Renal cortical epithelial cell (primary cell): ENCODE measurements at places on chromosomes 2 and 18. TPM values are rescaled to one million over a fixed set of nuclear protein-coding genes. Genes with fewer than 3 reads are reported as not detected.

- DNase-seq: peak; percentile 35
These were observed 124.2 kb downstream of the OLA1 start for GRCh38 chr2:174124181-174124580.

DNA sequence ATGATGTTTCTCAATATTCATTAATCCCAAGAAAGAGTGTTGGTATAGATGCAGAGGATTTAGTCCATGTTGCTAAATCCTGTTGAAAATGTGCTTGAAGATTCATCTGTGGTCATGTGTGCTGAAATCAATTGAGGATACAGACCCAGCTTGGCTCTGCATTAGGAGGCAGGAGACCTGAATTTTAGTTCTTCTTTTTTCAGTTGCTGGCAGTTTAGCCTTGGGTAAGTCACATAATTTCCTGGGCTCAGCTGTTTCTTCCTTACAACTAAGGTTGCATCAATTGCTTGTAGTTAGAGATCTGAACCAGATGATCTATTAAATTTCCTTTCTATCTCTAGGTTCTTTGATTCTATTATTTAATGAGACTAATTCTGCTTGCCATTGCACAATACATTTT is 54.4 kb downstream of the SETBP1 start:
- no peak for DNase-seq

DNA sequence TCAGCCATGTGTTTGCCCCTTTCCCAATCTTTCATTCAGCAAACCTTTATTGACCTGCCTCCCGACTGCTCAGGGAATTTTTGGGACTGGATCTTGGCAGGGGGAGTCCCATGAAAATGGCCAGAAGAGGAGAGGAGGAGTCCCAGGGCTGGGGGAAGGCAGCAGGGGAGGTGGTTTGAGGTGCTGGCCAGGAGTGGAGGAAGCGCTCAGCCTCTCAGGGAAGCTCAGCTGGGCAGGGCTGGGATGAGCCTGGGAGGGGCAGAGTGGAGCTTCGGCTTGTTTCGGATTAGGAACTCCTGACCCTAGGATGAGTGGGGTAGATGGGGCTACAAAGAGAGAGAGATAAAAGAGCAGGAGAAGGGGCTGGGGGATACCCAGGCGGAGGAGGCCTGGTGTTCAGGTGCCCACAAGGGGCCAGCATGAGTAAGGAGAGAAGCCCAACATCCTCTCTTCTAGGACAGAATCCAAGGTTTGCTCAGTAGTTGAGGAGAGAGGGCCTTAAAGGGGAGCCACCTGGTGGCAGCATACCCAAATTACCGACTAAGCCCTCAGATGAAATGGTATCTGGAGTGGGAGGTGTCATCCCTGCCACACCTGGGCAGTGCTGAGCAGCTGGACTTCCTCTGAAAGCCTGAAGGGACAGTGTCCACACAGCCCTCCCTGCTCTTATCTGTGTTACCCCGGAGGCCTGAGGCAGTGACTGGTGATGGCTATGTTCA is 91.1 kb downstream of the INHBB start:
- peak; percentile 21 for DNase-seq

The STARD6 gene
- 0.15 and 0.69 TPM in 2 replicates for total RNA-seq

The RPRM gene
- total RNA-seq: 0.30 TPM in 1 of 2 replicates, not detected in the other
